ENCODE measurements at places on chromosomes 16 and 17.

DNA sequence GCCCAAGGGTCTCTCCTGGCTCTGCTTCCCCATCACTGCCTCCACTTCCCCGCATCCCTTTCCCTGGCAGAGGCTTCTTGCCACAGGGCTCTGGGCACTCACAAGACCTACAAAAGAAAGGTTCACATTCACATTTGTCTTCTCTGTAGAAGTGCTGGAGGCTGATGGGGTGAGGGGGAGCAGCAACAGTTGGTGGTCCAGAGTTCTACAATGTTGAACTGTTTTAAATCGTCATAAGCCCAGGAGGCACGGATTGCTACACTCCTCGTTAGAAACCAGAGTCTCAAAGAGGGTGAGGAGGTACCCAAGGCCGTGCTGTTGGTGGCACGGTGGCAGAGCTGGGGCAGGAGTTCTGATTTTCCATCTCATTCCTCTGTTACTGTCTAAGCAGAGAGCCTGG is 5.8 kb upstream of the RAI1 start:
- DNase-seq = no peak

GRCh38 chr16:57725554-57725953 is 10.0 kb upstream of the KATNB1 start:
- no peak for DNase-seq

DNA sequence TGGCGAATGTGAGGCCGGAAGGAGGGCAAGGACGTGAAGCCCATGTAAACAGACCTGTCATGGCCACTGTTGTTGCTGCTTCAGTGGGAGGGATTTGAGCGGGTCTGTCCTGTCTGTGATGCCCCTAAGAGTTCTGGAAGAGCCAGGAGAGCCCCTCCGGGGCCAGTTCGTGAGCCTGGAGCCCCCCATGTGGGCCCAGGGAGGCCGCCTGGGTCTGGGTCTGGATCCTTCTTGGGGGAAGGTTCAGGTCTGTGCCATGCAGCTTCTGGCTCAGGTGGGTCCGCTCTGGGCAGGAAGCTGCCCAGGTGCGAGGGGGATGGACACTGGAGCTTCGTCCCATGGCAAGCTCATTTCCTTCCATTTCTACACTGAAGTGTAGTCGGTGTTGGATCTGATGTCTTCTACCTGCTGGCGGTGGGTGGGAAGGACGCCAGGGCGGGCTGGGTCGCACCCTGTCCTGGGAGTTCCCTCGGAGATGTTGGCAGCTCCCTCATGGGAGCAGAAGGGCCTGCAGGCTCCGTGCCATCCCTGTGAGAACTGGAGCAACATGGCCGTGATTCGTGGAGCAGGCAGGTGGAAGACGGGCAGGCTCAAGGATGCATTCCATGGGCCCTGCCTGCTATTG is 11.2 kb upstream of the WFIKKN1 start:
- DNase-seq = no peak

GRCh38 chr17:34364751-34365150 is 1.7 kb upstream of the CCL1 start:
- no peak for DNase-seq

GRCh38 chr16:76176153-76176552 is 101.0 kb upstream of the CNTNAP4 start:
- DNase-seq = peak; percentile 3

- DNase-seq = no peak
These were observed 32.4 kb downstream of the CLTC start for GRCh38 chr17:59652119-59652518.

GRCh38 chr17:76597156-76598003 is 11.7 kb upstream of the ST6GALNAC2 start:
- DNase-seq = no peak

- DNase-seq = no peak
These were observed 13.8 kb downstream of the NETO2 start for GRCh38 chr16:47129755-47130435.

GRCh38 chr16:50988441-50988840 is 162.6 kb downstream of the SALL1 start:
- DNase-seq = no peak

DNA sequence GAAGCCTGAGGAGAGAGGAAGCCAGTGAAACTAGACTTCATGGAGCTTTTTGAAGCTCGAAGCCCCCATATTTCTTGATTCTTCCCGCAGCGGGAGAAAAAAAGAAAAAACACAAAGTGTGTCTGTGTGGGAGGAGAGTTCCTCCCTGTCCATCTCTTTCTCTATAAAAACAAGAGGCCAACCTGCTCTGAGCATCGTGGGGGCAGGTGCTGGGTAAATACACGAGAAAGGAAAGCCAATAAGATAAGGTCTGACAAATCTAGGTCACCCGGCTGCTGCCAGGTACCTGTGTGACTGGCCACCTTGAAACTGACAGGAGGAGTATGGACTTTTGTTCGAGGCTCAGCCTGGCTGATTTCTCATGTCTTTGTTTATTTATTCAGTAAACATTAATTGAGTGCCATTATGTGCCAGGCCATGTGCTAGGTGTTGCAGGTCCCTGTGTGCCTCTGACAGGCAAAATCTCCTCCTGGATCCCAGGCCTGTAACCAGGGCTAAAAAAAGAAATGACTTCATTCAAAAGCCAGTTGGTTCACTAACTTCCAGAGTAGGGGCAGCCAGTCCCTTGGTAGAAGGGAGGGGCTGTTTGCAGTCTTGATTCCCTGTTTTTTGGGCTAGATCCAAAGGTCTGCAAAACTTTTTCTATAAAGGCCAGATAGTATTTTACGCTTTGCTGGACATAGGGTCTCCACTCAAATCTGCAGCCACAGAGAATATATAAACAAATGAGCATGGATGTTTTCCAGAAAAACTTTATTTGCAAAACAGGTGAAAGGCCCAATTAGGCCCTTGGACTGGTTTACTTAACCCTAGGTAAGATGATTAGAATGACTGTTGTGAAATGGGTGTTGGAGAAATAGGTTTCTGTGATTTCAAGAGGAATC is 35.6 kb downstream of the YPEL2 start:
- no peak for DNase-seq

GRCh38 chr16:3618769-3619141 is 7.3 kb upstream of the SLX4 start:
- no peak for DNase-seq

DNA sequence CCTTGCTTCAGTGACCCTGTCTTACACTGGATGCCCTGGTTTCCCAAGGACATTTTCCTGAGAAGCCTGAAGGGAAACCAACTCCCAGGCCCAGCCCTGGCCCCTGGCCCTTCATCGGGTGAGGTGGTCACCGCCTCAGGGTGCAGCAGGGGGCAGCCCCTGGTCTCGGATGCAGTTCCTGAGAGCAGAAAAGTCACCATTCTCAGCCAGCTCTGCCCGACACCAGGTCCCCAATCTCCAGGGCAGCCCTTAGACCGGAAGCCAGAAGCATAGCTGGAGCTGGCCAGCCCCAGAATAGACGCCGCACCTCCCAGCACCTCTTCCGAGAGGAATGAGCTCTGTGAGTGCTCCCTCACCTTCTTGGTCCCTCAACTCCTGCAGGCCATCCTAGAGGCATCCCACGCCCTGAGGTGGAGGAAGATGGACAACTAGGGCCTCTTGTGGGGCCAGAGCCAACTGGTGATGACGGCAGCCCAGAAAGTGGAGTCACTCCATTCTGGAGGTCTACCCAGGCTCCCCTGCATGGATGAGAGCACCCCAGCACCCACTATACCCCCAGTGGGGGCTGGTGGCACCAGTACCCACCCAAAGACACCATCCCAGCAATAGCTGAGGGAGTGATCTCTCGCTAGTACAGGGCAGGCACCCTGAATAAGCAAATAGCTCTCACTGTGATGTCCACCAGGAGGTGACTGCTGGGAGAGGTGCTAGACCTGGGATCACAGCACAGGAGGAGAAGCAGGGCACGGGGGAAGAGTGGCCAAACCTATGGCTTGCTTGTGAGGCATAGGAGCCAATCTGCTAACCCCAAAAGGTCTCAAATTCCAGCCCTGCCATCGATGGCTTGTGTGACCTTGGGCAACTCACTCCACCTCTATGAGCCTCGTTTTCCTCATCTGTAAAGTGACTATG is 56.2 kb downstream of the TK2 start:
- no peak for DNase-seq

GRCh38 chr17:65023791-65024190 is 32.7 kb downstream of the GNA13 start:
- no peak for DNase-seq

DNA sequence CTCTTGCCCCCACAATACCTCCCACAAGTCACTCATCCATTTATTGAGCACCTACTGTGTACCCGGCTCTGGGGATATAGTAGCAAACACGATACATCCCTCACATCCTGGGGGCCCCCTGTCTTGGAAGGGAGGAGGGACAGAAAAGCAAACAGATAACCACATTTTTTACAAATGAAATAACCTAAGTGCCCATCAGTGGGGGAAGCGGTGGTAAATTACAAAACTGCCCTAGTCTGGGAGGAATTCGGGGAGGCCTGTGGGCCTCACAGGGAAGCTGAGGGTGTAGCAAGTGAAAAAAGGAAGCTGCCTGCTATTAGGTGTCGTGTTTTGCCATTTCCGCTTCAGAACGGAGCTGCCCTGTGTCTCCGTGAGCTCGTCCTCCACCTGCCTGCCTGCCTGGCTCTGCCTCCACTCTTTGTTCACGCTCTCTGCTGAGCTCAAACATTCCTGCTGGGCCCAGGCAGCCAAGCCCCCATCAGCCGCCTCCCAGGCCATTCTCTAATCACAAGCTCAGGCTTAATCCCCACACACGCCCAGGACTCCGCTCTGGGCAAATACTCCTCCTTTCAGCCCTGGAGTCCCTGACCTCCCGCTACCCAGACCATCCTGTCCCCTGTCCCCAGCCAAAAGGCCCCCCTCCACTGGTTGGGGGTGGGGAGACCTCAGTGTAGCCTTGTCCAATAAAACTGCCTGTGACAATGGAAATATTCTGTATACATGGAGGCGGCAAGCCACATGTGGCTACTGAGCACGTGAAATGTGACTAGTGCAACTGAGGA is 10.2 kb upstream of the SEC14L5 start:
- no peak for DNase-seq

- no peak for DNase-seq
These were observed 7.6 kb upstream of the PHKG2 start for GRCh38 chr16:30740364-30741251.

- no peak for DNase-seq
These were observed 20.9 kb upstream of the VWA3A start for GRCh38 chr16:22071331-22071910.

DNA sequence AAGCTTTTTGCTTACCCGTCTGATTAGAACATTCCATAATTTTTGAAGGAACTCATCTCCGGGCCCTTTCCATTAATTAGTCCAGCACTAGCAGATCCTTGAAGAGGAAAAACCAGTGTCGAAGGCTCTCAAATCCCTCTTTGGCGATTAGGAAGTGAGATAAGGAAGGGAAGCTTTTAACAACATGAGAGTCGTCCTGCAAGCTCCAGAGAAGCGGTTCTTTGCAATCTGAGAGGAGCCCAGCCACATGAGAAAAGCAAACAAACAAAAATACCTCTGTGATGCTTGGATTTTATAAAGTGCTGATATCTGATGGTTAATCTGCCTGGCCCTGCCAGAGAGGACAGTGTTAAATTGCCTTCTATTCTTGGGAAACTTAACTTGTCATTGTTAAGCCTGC is 339.8 kb upstream of the SALL1 start:
- DNase-seq = no peak

GRCh38 chr16:75197522-75198134 is 9.3 kb downstream of the CTRB2 start:
- DNase-seq = no peak

GRCh38 chr17:19418251-19418992 is 7.4 kb downstream of the RNF112 start:
- no peak for DNase-seq

- DNase-seq = no peak
These were observed 544.8 kb upstream of the EEF2KMT start for GRCh38 chr16:5642436-5642835.

GRCh38 chr16:89172528-89173173 is 1.1 kb downstream of the CDH15 start:
- DNase-seq = no peak

DNA sequence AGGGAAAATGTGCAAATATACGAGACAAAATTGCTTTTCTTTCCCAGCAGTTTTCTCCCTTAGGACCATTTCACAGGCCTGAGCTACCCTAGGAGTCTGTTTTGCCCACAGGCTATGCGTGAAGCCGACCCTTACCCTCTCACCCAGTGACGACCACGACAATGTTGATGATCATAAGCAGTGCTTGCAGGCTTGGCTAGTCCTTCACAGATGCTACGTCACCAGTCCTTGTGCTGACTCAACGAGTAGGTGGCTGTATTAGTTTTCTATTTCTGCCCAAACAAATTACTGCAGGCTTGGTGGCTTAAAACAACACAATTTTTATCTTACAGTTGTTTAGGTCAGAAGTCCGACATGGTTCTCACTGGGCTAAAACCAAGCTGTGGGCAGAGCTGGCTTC is 574.6 kb upstream of the HSBP1 start:
- DNase-seq = no peak

- DNase-seq = no peak
These were observed 35.8 kb upstream of the ADGRG1 start for GRCh38 chr16:57592591-57593003.

DNA sequence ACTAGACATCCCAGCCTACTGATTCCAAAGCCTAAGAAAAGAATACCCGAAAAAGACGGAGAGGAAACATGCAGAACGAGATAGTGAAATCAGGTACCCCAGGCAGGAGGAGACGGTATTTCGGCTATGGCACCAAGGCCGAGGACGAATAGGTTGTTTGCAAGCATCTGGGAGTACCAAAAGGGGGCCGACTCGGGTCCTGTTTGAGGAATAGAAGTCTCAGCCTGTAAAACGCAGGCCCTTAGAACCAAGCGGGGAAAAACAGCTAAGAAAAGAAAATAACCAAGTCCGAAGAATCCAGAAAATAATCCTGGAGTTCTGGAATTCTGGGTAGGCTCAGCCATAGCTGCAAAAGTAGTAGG is 537 bp downstream of the SLC35B1 start:
- DNase-seq = no peak

DNA sequence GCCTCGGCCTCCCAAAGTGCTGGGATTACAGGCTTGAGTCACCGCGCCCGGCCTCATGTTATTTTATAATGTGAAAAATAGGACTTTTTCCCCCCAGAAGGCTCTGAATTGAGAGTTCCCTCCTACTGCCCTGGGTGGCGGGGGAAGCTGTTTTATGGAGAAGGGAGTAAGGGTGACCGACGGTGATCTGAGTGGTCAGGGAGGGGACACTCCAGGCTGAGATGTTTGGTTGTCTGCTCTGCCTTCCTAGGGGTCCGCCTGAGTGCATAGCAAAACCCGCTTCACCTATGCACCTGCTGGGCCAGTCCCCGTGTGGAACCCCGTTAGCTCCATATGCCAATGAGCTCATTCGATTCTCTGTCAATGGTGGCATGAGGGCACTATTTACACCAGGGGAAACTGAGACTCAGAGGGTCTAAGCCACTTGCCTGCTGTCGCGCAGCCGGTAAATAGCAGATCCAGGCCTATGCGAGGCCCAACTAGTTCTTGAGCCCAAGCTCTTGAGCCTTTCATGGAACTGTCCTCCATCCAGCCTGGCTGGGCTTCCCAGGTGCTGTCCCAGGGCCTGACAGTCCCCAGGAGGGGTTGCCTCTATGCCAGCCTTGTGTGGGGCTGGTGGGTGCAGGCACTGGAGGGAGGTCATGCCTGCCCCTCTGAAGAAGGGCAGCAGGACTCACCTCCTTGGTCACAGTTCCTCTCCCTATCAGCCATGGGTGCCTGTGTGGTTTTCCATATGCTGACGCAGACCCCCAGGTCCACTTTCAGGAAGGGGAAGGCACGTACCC is 1.7 kb upstream of the GJD3 start:
- DNase-seq = no peak
